Stimulated activated CD4-positive, alpha-beta T cell treated with anti-CD3 and anti-CD28 coated beads, Interleukin-4, amount 100 ng/mL, for 48 hours (primary cell): ENCODE measurements at places on chromosomes 13 and 19.

DNA sequence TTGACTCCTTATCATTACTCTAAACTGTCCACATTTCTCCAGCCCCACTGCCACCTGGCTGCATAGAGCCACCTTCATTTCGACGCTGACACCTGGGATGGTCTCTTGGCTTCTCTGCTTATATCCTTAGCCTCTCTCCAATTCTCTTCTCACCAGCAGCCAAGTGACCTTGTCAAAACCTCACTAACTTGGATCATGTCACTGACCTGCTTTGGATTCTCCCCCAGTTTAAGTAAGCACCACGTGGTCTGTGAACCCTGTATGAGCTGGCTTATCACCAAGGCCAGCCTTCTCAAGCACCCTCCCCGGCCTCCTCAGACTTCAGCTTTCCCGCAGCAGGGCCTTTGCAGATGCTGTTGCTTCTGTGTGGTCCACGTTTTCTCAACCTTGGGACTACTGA lies 12.3 kb upstream of the GGACT start:
- DNase-seq, result no peak

- peak; percentile 42 for DNase-seq
Observed at GRCh38 chr19:19185853-19186740, 5.9 kb downstream of the BORCS8 start.

DNA sequence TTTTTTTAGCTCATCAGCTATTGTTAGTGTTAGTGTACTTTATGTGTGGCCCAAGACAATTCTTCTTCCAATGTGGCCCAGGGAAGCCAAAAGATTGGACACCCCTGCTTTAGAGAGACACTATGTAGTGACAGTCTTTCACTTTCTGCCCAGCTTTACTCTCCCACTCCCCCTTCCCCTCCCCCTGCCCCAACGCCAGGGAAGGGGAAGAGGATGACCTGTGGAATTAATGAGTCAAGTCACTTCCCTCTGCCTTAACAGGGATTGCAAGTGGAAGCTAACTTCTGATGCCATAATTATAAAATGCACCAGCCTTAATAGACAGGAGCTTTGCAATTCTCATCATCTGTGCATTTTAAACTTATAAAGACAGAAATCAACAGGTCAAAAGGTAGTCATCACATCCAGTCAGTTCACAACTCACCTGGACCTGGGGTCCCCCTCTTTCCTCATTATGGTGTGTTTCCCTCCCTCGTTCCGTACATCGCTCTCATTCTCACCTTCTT lies 1.6 kb downstream of the ZNF415 start:
- no peak for DNase-seq

DNA sequence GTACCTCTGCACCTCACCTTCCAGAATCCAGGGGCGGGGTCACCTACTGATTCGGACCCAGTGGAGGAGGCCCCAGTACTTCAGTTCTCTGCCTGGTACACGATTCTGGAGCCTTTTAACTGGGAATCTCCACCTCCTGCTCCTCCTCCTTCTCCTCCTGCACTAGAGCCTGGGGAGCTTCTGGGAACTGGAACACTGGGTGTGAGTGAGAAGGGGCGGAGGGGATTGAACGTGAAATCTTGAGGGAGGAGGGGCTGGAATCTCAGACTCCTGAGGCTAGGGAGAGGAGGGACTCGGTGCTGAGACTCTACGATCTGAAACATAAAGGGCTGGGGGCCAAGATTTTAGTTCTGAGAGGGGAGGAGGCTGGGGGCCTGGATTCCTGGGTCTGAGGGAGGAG lies at the start of gene KLK8:
Gene KLK8, minus strand, starts transcription at position 90 of the 400 bp plus-strand sequence. CDS start 437 bp downstream, outside the sequence.
- no peak for DNase-seq

- peak; percentile 60 for DNase-seq
Observed at GRCh38 chr19:703651-704446, 4.9 kb upstream of the PALM start.

DNA sequence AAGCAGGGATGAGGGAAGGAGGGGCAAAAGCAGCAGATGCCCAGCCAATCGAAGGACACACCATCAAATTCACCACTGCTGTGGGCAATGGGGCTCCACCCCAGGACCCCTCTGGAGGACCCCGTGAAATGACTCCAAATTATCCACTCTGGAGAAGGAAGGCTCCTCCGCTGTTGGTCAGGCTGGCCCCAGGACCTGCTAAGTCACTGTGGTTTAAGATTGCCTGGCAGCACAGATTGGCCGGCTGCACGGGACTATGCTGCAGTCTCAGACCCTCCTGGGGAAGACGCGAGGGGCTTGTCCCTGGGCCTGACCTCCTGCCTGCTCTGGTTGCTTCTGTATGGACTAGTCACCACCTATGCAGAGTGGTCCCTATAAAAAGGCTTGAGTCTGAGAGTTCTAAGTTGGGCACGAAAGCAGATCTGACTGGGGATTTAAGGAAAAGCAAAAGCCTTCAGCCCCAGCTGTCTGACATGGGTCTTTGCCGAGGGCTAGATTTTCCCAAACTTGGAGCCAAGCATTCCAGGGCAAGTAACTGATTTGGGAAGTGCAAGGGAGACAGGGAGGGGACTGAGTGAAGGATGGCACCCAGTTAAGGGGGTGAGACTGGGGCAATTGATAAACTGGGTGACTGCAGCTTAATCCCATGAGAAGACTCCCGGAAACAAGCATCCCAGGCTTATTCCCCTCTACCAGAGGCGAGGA lies 91.7 kb downstream of the TSHZ3 start:
- no peak for DNase-seq

DNA sequence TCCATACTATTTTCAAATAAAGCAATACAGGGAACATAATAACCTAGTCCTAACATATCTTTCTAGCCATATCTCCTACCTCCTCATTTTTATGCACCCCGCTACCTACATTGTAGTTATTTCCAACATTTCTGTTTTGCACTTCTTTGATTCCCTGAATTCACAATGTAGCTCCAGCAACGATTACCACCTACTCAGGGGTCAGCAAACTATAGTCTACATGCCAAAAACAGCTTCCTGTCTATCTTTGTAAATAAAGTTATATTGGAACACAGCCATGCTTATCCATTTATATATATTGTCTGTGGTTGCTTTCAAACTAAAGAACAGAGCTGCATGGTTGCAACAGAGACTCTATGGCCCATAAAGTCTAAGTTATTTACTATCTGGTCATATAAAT lies 16.7 kb downstream of the MYCBP2 start:
- no peak for DNase-seq

DNA sequence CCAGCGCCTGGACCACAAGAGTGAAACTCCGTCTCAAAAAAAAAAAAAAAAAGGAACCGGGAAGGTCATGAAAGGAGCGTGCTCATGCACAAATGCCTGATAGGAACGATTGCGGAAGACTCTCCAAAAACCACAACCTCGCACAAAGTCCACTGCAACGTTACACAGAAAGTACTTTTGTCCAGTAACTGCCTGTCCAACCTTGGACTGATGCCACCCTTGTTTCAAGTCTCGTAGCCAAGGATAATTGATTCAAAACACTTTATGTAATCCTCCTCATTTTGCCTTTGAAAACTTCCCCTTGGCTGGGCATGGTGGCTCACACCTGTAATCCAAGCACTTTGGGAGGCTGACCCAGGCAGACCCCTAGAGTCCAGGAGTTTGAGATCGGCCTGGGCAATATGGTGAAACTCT lies 13.7 kb downstream of the LGALS7 start:
- DNase-seq, result no peak

GRCh38 chr13:71870100-71870499 lies 3.1 kb upstream of the DACH1 start:
- no peak for DNase-seq

DNA sequence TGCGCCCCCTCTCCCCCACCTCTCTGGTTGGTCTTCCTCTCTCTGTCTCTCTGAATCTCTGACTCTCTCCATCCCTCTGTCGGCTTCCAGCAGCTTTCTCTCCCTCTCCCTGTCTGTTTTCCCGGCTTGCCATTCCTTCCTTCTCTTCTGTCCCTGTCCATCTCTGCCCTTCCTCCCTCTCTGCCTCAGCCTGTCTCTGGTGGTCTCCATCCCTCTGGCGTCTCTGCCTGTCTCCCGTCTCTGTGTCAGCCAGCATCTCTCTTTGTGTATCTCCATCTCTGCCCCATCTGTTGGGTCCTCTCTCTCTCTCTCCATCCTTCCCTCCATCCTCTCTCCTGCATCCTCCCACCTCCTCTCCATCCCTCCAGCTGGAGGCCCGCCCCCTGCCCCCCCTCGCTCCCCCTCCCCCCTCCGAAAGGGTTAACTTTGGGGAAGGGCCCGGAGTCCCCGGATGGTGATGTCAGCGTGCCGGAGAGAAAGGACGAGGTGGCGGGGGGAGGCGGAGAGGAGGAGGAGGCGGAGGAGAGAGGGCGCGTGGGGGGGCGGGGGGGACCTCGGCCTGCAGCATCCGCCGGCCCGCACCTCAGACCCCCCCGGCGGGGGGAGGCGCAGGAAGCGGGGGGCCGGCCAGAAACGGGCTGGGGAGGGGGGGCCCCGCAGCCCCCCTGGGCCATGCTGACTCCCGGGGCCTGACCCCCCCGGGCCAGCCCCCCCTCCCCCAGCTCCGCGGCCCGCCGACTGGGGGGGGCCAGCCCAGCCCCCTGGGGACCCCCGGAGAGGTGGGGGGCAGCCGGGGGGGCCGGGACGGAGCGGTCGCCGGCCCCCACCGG lies at the start of gene BRSK1:
Gene BRSK1, plus strand, starts transcription at position 450 of the 830 bp plus-strand sequence. CDS start 446 bp downstream, outside the sequence.
- DNase-seq, result peak; percentile 32

DNA sequence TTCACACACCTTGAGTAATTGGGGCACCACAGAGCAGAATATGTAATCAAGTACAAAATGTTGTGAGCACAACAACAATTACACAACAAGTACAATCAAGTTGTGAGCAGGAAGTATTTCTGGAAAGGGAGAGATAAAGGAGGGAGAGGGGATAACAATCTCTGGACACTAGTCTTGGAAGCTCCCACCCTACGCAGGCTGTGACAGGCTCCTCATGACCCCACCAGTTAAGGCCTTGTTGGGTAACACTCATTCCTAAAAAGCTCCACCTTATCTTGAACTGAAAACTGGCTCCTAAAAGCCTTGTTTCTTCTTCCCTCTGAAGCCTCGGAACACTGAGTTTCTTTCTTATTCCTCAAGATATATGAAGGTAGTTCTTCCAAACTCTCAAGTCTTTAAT lies 806.0 kb downstream of the UQCRFS1 start:
- no peak for DNase-seq

GRCh38 chr19:5090465-5091017 lies 121.6 kb downstream of the KDM4B start:
- DNase-seq, result no peak

DNA sequence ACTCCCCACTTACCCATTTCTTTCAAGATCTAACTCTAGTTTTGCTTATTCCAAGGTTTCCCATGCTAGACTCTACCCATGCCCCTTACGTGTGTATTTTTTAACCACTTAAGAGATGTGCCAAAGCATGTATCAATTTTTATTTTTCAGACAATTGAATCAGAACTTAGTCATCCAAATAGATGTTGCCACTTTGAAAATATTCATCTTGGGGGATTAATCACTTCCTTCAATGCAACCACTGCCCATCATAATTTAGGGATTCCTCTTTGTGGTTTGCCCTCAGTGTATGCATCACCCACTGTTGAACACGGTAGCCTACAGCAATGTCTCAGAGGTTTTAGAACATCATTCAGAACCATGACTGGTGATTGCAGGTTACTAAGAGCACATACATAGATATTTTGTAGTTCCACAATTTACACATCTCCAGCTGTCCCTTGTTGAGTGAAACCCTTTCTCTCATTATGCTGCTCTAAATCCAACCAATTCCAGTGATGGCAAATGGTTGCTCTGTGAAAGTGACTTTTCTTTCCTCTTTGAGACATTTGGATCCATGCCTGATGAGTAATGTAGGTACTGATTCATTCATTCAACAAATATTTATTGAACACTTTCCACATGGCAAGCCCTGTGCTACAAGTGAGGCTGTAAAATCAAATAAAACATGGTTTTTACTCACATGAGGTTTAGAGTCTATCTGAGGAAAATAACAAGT lies 60.6 kb upstream of the SERP2 start:
- DNase-seq, result no peak

DNA sequence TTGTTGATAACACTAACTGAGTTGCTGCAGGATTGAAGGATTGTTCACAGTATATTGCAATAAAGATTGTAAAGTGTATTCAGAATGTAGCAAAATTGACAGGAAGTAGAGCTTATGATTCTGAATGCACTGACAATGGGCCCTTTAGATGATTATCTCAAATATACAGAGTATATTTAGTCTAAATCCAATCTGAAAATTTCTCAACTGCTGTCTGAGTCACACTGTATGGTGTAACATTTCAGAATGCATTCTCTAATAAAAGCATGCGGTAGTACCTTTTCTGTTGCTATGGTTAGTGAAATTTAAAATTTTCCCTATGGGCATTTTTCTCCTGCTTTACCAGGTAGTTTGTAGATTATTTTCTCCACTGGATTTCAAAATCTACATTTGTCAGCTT lies 365.2 kb downstream of the PCDH17 start:
- DNase-seq, result no peak

- no peak for DNase-seq
Observed at GRCh38 chr13:90443268-90443667, 904.2 kb upstream of the MIR17HG start.

- DNase-seq, result no peak
Observed at GRCh38 chr13:25771202-25771601, 280.6 kb downstream of the SHISA2 start.

GRCh38 chr13:80921541-80921940 lies 580.6 kb upstream of the SPRY2 start:
- DNase-seq, result no peak

- DNase-seq, result no peak
Observed at GRCh38 chr13:82477436-82477835, 1404.8 kb downstream of the SLITRK1 start.

DNA sequence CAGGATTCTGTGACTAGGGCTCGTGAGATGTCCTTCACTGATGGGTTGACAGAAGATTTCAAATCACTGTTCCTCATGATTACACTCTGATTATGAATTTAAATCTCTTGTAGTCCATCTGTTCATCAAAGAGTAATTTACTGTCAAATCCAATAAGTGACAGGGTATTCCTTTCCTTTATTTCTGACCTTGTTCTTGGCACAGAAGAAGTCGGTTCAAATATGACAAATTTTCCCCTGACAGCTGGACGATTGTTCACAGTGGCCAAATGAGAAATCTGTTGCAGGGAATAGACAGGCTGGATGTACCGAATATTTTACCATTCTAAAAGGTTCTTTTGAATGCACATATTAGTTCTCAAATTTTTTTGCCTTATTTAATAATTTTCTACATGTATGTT lies 767.3 kb upstream of the GPC6 start:
- DNase-seq, result no peak

GRCh38 chr13:107803822-107804495 lies 411.4 kb downstream of the LIG4 start:
- DNase-seq, result no peak

- DNase-seq, result no peak
Observed at GRCh38 chr19:17054746-17055145, 20.5 kb downstream of the HAUS8 start.

- DNase-seq, result no peak
Observed at GRCh38 chr13:113475911-113476310, 14.6 kb downstream of the DCUN1D2 start.

GRCh38 chr13:74751739-74752138 lies 617.5 kb upstream of the KLF12 start:
- no peak for DNase-seq

DNA sequence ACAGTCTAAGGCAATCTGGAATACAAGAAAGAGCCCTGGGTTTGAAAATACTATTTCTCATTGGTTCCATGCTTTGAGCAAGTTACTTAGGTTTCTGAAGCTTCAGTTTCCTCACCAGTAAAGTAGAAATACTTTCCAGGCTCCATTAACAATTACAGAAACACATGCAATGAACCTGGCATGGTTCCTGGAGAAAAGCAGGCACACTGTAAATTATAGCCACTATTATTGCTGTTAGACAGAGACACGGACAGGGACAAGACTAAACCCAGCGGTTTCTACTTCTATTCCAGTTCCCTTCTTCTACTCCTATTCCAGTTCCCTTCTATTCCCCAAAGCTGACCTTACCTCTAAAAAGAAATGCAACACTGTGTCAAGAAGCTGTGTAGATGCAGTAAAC lies 41.2 kb downstream of the MIPEP start:
- no peak for DNase-seq
